Urothelium cell line (cell line): ENCODE measurements at places on chromosomes 7 and 10.

GRCh38 chr7:37174460-37174859 lies 274.2 kb downstream of the ELMO1 start:
- no peak for DNase-seq

DNA sequence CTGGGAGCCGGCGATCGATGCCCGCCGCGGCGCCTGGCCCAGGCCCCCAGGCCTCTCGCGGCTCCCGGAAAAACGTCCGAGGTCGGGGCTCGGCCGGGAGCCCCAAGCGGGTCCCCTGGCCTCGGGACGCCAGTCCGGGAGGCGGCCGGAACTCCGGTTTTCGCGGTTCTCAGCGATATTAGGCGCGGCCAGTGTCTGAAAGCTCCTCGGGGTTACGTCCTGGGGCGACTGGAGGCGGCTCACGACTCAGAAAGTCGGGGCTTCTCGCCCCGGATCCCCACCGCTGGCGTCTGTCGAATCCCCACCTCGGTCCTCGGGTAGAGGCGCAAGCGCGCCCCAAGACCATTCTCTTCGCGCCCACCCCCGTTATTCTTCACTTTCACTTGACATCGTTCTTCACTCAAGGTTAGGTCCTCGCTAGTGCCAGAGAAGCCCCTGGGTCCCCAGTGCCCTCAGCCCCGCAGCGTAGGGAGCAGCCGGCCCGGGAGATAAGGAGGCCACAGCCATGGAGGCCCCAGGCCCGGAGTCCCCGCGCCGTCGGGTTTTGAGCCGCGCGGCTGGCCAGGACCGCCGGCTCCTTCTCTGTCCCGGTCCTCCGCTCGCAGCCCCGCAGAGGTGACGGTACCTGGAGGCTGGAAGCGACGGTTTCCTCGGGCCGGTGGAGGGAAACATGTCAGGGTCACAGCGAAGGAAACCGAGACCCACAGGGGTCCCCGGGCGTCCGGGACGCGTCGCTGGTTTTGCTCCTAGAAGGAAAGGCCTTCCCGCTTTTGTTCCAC lies 35.2 kb upstream of the EBLN1 start:
- DNase-seq, result no peak

- DNase-seq, result no peak
These were observed 467.1 kb upstream of the STEAP1 start for GRCh38 chr7:89687211-89687610.

DNA sequence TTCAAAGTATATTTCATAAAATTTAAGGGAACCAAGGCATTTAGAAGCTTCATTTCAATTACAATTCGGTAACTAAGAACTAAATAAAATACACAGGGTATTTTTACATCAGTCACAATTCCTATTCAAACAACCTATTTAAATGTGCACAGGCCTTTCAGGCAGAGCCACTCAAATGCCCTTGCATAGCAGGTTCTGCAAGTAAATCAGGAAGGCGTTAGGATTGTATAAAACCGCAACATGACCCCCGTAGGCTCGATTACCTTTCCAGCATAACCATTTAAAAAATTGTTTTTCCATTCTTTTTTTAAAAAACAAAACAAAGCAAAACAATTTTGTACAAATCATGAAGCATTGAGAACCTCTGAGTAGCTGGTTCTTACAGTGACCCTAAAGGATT lies 289.9 kb upstream of the SP8 start:
- no peak for DNase-seq

DNA sequence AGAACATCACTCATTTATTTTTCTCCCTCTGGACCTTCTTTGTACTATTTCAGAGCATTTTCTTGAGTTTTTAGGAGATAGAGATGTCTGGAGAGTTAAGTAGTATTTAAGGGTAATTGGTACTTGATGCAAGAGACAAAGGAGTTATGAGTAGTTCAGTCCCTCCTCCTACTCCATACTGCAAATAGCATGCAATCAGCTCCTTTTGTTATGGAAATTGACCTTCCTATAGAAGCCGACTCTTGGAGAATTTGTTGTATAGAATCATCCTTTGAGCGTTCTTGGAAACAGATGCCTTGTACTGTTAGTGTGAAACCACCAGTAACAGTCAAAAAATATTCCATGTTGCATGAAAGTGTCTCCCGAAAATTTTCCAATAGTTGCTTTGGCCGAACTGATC lies 428.2 kb upstream of the GALNT17 start:
- DNase-seq, result no peak

DNA sequence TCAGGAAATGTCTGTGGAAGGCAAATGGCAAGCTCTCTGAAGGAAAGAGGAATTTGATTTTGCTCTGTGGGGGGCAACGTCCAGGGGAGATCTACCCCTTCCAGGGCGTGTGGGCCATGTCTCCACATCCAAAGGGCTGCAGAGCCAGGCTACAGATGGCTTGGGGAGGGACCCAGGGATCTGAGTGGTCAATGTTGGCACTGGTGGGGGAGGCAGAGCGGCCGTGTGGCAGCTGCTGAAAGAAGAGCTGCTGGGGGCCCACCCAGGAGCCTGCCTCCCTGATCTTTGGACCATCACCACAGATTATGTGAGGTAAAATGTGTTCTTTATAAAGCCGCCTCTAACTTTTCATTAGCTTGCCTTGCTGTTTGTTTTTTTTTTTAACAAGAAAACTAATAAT lies 144.1 kb downstream of the HERPUD2 start:
- DNase-seq, result no peak

DNA sequence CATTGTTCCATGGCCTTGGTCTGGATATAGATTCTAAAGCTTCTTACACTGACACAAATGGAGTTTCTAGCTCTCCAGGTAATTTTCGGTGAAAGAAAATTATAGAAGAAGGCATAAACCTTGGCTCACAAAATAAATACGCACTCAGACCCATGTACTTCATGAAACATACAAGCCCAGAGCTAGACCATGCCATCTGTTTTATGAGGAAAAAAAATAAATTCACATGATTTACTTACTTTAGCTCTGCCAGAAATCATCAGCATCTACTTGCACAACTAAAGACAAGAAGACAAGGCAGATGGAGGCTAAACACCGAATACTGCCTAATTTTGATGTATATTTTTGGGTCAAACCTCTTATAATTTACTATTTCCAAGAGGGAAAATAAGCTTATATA lies 197.4 kb upstream of the KLF14 start:
- no peak for DNase-seq

DNA sequence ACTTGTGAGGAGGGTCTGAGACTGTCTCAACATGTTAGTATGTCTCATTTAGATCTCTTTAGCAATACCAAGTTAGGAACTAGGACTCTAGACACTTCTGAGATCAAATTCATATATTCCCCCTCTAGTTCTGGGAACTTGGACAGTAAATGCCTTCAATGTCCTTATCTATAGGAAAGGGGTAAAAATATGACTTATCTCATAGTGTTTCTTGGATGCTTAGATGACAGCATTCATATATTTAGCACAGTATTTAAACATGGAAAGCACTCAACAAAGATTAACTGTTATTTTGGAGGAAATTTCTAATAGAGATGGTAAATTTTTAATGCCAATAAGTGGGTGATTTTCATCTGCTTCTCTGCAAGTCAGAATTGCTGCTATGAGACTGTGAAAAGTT lies 154.6 kb downstream of the CTNNA3 start:
- no peak for DNase-seq

GRCh38 chr10:124271676-124272075 lies 147.0 kb downstream of the OAT start:
- no peak for DNase-seq

- DNase-seq, result no peak
These were observed 40.0 kb downstream of the CLIP2 start for GRCh38 chr7:74329225-74329624.

DNA sequence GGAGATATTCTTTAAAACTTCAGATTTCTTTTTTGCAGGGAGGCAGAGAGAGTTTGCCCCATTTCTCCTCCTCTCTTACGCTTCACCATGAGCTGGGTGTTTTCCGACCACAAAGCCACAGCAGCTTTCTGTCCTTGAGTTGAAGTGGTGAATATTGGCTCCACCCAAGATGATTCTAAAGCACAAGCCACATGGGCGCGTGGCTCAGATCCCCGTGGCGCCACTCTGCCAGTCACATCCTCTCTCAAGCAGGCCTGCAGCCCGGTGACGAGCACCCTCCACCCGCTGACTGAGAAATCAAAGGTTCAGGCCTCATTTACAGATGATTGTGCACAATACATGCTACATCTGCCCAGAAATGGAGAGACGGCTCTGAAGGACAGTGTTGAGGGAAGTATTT lies 27.6 kb upstream of the RNF32 start:
- DNase-seq, result no peak

DNA sequence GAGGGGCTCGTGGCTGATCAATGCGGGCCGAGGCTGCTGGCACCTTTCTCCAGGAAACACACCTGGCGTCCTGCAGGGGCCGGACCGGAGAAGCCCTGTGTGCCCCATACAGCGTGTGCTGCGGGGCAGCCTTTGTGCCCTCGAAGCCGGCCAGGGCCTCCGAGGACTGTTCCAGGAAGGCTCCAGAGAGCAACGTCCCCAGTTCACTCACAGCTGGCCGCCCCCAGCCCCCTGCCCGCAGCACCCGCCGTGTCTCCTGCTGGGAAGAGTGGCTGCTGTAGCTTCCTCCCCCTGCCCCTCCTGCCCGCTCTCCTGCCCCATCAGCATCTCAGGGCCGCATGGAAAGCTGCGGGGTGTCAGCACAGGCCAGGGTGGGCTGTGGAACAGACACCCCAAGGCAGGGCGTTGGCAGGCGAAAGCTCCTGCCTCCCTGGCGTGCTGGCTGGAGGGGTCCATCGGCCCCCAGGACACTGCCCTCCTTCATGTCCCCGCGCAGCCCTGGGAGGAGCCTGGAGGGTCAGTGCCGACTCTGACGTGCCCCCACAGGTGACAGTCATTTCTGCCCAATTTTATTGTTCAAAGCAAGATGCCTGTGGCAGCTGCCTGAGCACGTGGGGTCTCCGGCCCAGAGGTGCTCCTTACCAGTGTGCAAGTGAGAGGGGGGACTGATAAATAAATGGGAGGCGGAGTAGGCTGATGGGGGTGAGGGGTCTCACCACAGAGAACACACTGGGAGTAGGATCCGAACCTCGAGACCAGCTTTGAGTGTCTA lies 95.8 kb upstream of the DIP2C start:
- no peak for DNase-seq

DNA sequence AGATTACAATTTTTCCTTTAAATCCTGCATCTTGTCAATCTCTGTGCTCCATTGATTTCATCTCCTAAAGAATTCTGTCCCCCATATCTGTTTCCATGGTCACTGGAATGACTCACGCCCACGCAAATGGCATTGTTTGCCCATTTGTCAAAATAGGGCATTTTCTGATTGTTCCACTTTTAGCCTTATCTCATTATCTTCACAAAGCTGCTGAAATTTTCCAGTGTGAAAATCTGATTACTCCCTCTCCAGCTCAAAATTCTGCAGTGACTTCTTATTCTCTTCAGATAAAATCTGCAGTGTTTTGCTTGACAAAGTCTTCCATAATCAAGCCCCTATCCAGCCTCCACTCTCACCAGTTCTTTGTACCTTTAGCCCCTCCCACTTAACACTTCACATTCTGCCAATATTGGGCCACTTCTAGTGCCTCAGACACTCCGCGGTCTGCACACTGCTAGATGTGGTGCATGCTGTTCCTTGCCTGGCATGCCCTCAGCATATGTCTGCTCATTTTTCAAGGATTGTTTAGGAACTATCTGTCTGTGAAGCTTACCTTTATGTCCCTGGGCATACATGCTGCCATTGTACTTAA lies 33.9 kb upstream of the CTTNBP2 start:
- no peak for DNase-seq

DNA sequence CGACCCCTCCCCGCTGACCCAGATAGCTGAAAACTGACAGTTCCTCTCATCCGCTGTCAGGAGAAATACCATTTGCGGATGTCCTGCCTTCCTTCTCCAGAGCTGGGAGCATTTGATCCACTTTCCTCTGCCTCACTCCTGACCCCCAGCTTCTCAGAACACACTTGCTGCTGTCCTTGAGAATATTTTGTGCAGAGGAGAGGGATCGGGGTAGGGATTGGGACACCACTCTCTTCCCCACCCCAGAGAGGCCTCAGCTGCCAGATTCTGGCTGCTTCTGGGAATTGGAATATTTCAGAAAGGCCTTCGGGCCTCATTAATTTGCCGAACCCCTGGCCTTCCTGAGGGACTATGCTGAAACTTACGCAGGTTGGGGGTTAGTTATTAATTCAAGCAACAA lies 97.0 kb downstream of the C10orf105 start:
- DNase-seq, result no peak

DNA sequence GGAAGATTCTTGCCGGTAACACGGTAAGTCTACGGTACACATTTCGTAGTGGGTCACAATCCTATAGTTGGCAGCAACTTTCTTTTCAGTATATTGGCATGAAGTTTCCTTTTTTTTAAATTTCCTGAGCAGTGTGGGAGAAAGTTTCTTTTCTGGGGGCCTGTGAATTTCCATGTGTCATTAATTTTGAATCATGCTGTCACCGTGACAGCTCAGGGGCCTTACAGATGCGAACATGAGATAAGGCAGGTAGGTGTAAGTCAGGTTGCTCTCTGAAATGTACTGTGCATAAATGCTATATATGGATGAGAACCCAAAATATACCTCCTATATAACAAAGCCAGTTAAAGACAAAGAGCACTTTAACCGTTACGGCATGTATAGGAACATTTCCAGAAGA lies 65.4 kb upstream of the SEM1 start:
- DNase-seq, result no peak

- DNase-seq, result no peak
These were observed 38.1 kb downstream of the GDI2 start for GRCh38 chr10:5774987-5775620.

- DNase-seq, result no peak
These were observed 14.6 kb downstream of the ZCWPW1 start for GRCh38 chr7:100413889-100414288.

- peak; percentile 93 for DNase-seq
These were observed 98.0 kb upstream of the ZNF722 start for GRCh38 chr7:63900394-63901203.

DNA sequence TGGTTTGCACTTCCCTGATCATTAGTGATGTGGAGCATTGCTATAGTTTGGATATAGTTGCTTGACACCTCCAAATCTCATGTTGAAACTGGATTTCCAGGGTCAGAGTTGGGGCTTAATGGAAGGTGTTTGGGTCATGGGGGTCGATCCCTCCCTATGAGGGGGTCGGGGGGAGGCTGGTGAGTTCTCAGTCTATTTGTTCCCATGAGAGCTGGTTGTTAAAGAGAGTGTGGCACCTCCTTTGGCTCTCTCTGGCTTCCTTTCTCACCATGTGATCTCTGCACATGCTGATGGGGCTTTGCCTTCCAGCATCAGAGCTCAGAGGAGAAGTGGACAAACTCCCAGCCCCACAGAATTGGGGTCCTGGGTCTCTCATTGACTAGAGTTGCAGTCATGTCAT lies 36.8 kb upstream of the BAMBI start:
- no peak for DNase-seq

DNA sequence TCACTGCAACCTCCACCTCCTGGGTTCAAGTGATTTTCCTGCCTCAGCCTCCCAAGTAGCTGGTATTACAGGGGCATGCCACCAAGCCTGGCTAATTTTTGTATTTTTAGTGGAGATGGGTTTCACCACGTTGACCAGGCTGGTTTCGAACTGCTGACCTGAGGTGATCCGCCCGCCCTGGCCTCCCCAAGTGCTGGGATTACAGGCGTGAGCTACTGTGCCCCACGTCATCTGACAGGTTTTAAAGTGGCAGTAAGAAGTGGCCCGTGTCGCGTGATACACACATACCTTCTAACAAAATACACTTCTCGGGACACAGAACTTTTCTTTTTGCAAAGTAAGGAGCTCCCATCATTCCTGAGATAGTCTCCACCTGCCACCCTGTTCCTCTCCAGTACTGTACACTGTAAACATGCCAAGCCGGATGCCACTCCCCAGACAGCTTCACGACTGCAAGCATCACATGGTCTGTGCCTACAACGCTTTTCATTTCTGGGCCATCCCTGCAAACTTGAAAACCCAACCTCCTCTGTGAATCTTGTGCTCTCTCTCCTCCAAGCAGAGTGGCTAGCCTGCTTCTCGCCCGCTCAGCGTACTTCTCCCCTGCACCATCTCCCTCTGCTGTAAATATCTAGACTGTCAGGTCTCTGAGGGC lies 256.3 kb upstream of the KLF14 start:
- DNase-seq, result no peak
